ENCODE measurements at places on chromosomes 4 and X. TPM values are rescaled to one million over a fixed set of nuclear protein-coding genes. Genes with fewer than 3 reads are reported as not detected.

F8A3 gene
- 32.6 TPM for total RNA-seq

P2RY8 gene
- total RNA-seq: 21.2 TPM

SRPX gene
- not detected for total RNA-seq

IQCM gene
- total RNA-seq: not detected

PLAC1 gene
- total RNA-seq: 0.18 TPM

GYPB gene
- total RNA-seq: not detected

CCDC158 gene
- total RNA-seq: not detected

PLP1 gene
- not detected for total RNA-seq

ETDA gene
- not detected for total RNA-seq

TMSB15C gene
- total RNA-seq: 2.3 TPM

HERC6 gene
- total RNA-seq: 7.3 TPM

GPRASP1 gene
- total RNA-seq: 5.1 TPM

GRCh38 chrX:102517326-102517725, 787 bp upstream of the TMSB15A start:
- H3K27ac ChIP-seq: no peak overlapping the region
- no peaks in the 10 kb centered on the region for H3K36me3 ChIP-seq
- H3K4me3 ChIP-seq: no peak overlapping the region
- peaks cover 4% of the 10 kb centered on the region for H3K4me1 ChIP-seq
- peaks cover 33% of the 10 kb centered on the region for H3K27me3 ChIP-seq

GRCh38 chrX:139798701-139799100, 90.7 kb upstream of the MCF2 start:
- H3K4me3 ChIP-seq: no peak overlapping the region
- DNase-seq: no peak
- H3K27me3 ChIP-seq: no peaks in the 10 kb centered on the region
- H3K36me3 ChIP-seq: peaks cover 26% of the 10 kb centered on the region

DNA sequence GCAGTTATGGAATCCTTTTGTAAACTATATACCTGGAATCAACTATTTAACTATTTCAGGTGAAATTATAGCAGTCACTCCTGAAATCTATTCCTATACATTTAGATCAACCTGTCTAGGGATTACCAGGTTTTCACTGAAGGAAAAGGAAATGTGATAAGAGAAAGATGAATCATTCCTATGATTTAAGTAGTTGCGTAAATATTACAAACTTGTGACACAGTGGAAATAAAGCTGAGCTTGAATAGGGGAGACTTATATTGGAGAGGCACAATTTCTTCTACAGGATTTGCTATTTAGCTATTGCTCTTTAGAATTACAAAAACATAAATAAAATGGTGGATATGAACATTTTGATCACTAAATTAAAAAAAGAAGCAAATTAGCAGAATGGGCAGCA, 284.1 kb upstream of the EPHA5 start:
- H3K4me3 ChIP-seq: no peak overlapping the region
- H3K36me3 ChIP-seq: no peaks in the 10 kb centered on the region
- no peak overlapping the region for H3K27ac ChIP-seq
- no peak for DNase-seq

- H3K36me3 ChIP-seq: no peaks in the 10 kb centered on the region
- no peaks in the 10 kb centered on the region for H3K4me1 ChIP-seq
- H3K27ac ChIP-seq: no peak overlapping the region
- DNase-seq: no peak
- no peaks in the 10 kb centered on the region for H3K27me3 ChIP-seq
Observed at GRCh38 chrX:35406386-35406785, 391.8 kb upstream of the MAGEB16 start.

GRCh38 chrX:19595043-19595677, 79.9 kb upstream of the MAP3K15 start:
- H3K4me1 ChIP-seq: peaks cover 19% of the 10 kb centered on the region
- H3K27me3 ChIP-seq: no peaks in the 10 kb centered on the region
- no peak for DNase-seq
- H3K36me3 ChIP-seq: peaks cover 19% of the 10 kb centered on the region
- peak overlapping the region; percentile 37 for H3K27ac ChIP-seq

DNA sequence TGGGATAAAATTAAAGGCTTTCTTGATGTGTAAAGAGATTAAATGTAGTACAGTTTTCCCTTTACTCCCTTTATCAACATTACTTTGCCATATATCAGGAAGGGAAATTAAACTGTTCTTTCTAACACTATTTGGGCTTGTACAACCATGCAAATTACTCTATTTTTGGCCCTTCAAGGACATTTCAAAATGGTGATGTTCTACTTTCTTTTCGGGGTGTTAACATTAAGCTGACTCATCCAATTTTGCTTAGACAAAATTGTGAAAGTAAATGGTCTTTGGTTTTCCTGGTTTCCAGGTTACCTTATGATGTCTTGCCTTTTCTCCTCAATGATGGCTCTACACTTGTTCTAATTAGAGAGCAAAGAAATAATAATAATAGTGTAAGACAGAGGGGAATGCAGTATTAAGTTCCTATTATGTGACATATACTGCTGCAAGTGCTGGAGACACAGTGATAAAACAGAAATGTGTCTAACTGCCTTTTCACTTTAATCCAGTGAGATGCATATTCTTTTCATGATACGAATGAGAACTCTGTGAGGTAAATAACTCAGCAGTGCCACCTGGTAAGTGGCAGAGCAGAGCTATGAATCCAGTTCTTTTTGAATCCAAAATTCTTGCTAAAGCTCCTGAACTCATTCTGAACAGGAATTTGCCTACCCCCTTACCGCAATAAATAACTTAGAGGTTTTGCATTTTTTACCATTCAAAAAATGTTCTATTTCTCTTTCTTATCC, 35.7 kb upstream of the PDE5A start:
- H3K4me3 ChIP-seq: no peak overlapping the region
- peaks cover 16% of the 10 kb centered on the region for H3K27me3 ChIP-seq
- no peaks in the 10 kb centered on the region for H3K36me3 ChIP-seq
- no peak for DNase-seq

DNA sequence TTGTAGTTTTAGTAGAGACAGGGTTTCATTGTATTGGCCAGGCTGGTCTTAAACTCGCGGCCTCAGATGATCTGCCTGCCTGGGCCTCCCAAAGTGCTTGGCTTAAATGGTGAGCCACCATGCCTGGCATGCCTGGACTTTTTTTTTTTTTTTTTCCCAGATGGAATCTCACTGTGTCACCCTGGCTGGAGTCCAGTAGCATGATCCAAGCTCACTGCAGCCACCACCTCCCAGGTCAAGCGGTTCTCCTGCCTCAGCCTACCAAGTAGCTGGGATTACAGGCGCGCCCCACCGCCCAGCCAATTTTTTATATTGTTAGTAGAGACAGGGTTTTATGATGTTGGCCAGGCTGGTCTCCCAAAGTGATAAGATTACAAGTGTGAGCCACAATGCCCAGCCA, 8.4 kb downstream of the UBE2K start:
- no peaks in the 10 kb centered on the region for H3K27me3 ChIP-seq
- no peak for DNase-seq
- H3K4me1 ChIP-seq: peaks cover 41% of the 10 kb centered on the region
- H3K4me3 ChIP-seq: no peak overlapping the region
- H3K36me3 ChIP-seq: peaks cover 9% of the 10 kb centered on the region

DNA sequence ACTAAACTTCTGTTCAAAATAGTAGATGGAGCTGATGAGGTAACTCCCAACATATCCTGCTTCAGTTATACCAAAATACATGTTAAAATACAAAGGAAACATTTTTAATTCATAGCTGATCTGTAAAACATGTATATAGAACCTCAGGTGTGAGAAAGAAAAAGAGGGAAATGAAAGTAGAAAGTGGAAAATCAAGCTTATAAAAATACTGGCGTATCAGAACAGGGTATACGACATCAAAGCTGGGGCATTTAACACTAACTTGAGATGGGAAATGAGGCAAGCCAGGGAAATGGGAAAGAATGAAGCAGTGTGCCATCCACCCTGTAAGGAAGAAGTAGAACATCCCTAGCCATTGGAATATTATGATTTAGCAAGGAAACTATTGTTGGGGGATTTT, 767.5 kb downstream of the DMD start:
- no peak overlapping the region for H3K4me3 ChIP-seq
- no peaks in the 10 kb centered on the region for H3K4me1 ChIP-seq
- H3K27me3 ChIP-seq: no peaks in the 10 kb centered on the region
- no peak for DNase-seq

DNA sequence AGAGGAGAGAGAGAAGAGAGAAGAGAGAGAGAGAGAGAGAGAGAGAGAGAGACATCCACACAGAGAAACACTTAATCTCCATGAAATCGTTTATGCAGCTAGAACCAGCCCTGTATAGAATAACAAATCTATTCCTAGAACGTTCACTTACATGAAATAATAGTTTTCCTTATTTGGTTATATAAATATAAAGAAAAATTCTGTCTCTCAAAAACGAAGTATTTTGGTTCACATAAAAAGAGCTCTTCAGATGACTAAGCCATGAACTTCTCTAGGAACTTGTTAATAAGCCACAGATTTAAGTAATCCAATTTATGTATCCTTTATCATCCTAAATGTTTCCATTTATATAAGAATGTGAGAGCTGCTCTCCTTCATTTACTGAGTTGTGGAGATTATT, 1315.1 kb upstream of the PCDH7 start:
- H3K4me3 ChIP-seq: no peak overlapping the region
- DNase-seq: no peak
- no peak overlapping the region for H3K27ac ChIP-seq

DNA sequence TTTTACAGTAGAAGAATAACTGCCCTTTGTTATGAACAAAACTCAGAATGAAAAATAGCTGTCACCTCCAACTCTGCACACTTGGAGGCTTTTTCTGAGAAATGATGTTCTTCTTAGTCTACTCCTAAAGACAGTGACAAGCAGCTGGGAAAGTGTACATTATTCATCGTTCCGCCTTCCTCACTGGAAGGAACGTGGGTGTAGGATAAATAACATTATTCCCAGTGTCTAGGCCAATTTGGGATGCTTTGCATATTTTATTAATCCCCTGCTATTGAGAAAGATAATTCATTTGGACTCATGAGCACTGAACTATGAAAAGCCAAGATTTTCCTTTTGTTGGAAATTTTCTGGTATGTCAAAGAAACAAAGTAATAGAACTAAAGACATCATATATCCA, 87.8 kb downstream of the VCX2 start:
- H3K4me3 ChIP-seq: no peak overlapping the region
- H3K4me1 ChIP-seq: no peaks in the 10 kb centered on the region
- peaks cover 1% of the 10 kb centered on the region for H3K36me3 ChIP-seq

- peaks cover 7% of the 10 kb centered on the region for H3K36me3 ChIP-seq
- H3K4me3 ChIP-seq: no peak overlapping the region
- H3K27me3 ChIP-seq: no peaks in the 10 kb centered on the region
- H3K4me1 ChIP-seq: peaks cover 71% of the 10 kb centered on the region
- no peak for DNase-seq
Observed at GRCh38 chrX:66001596-66001995, 38.3 kb downstream of the VSIG4 start.

DNA sequence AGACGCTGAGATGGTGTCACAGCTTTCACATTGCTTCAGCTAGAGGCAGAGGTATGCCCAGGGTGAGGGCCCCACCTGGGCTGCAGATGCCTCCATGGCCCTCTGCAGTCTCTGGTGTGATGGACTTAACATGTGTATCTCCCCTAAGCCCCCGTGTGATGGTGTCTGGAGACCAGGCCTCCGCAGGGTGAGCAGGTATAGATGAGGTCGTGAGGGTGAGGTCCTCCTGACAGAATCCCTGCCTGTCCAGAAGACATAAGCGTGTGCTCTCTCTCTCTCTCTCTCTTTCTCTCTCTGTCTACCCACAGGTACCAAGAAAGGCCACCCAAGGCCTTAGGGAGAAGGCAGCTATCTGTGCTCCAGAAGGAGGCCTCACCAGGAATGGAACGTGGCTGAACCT, 50.9 kb downstream of the CPZ start:
- DNase-seq: no peak
- no peaks in the 10 kb centered on the region for H3K36me3 ChIP-seq
- H3K4me1 ChIP-seq: no peaks in the 10 kb centered on the region
- no peaks in the 10 kb centered on the region for H3K27me3 ChIP-seq

DNA sequence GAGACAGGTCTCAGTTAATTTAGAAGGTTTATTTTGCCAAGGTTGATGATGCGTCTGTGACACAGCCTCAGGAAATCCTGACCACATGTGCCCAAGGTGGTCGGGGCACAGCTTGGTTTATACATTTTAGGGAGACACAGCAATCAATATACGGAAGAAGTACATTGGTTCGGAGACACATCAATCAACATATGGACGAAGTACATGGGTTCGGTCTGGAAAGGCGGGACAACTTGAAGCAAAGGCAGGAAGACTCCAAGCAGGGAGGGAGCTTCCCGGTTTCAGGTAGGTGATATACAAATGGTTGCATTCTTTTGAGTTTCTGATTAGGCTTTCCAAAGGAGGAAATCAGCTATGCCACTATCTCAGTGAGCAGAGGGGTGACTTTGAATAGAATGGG, 225.2 kb upstream of the ZFP42 start:
- no peak for DNase-seq
- H3K27me3 ChIP-seq: no peaks in the 10 kb centered on the region
- H3K4me1 ChIP-seq: no peaks in the 10 kb centered on the region
- no peak overlapping the region for H3K4me3 ChIP-seq
- no peak overlapping the region for H3K27ac ChIP-seq
- no peaks in the 10 kb centered on the region for H3K36me3 ChIP-seq

GRCh38 chrX:73868916-73869315, 305.9 kb downstream of the CHIC1 start:
- no peaks in the 10 kb centered on the region for H3K36me3 ChIP-seq
- peaks cover 4% of the 10 kb centered on the region for H3K4me1 ChIP-seq
- DNase-seq: no peak
- H3K27ac ChIP-seq: no peak overlapping the region

DNA sequence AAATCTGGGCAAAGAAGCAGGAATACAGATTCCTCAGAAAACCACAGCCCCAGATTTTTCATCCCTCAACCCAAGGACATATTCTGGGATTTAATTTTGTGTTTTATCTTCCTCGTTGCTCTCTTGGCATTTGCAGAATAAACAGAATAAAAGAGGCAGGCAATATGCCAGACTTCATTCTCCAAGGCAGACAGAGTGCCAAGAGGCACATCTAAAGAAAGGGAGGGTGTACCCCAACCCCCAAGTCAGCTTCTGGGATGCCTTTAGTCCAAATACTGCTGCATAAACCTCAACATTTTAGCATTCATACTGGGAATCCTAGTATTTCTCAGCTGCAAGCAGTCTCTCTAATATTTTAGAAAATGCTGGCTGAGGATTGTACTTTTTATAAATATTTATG, 629.2 kb downstream of the KLHL13 start:
- H3K27me3 ChIP-seq: no peaks in the 10 kb centered on the region
- DNase-seq: no peak
- H3K36me3 ChIP-seq: no peaks in the 10 kb centered on the region

GRCh38 chr4:23023121-23023520, 330.4 kb downstream of the GBA3 start:
- no peak overlapping the region for H3K4me3 ChIP-seq
- no peaks in the 10 kb centered on the region for H3K4me1 ChIP-seq
- H3K36me3 ChIP-seq: no peaks in the 10 kb centered on the region
- no peak for DNase-seq
- H3K27ac ChIP-seq: no peak overlapping the region

DNA sequence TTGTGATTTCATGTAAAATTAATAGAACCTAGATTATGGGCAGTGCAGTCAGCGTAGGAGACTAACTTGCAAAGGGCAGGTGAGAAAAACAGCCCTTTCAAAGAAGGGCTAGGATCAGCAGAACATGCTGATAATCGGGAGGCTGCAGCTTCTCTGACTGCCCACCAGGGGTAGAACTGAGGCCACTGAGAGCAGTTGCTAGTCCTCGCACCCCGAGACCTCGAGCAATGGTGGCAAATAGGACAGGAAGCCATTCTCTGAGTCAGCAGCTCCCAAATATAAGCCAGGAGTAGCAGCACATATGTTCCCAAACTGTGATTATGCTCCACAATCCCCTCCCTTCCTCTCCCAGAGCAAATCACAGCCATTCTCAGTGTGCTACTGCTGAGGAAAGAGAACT, 186.5 kb downstream of the MSL3 start:
- no peak overlapping the region for H3K4me3 ChIP-seq
- no peaks in the 10 kb centered on the region for H3K36me3 ChIP-seq
- H3K4me1 ChIP-seq: no peaks in the 10 kb centered on the region
- peaks cover 6% of the 10 kb centered on the region for H3K27me3 ChIP-seq
- H3K27ac ChIP-seq: no peak overlapping the region

Measured in activated CD4-positive, alpha-beta T cell treated with anti-CD3 and anti-CD28 coated beads for 36 hours (primary cell).